Psoas muscle (tissue), 8 donors: ENCODE measurements at places on chromosomes 4 and X. TPM values are rescaled to one million over a fixed set of nuclear protein-coding genes. Genes with fewer than 3 reads are reported as not detected.

- no peak for DNase-seq
Measured at GRCh38 chrX:107687445-107687844, 59.1 kb downstream of the PRPS1 start.

DNA sequence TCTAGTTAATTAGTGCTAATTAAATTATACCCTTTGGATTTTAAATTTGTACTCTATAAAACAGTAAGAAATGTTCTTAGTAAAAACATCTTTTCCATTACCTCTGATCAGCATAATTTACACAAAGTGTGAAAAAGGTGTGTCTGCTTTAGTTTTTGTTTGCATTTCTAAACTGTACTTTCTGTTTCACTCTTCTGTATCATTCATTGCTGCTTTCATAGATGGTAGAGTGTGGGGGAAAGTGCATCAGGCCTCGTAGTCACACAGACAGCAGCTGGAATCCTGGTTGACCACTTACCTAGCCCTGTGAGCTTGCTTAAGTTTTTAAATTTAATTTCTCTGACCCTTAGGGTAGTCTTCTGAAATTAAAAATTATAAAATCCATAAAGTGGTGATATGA, 275.4 kb upstream of the PITX2 start:
- DNase-seq, result no peak

- DNase-seq, result no peak
Measured at GRCh38 chr4:7831330-7831729, 108.3 kb downstream of the AFAP1 start.

GRCh38 chr4:177960566-177960965, 518.3 kb upstream of the AGA start:
- no peak for DNase-seq

DNA sequence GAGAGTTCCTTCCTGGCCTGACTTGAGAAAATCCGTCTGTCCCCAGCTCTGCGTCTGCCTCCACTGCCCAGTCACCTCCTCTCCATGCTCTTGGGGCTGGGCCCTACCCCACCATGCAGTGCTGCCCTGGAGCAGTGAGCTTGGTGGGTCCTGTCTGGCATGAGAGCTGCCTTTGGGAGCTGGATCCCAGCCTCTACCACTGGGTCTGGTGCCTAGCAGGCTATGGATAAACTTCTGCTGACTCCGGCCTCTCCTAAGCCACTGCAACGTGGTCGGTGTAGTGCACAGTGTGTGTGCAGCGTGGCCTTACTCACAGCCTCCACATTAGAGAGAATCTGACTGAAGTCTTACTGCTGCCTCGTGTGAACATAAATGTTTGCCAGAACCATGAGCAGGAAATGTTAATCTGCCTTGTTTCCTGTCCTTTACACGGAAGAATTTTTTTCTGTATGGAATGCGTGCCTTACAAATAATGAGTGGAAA, 47.6 kb downstream of the HTT start:
- no peak for DNase-seq

DNA sequence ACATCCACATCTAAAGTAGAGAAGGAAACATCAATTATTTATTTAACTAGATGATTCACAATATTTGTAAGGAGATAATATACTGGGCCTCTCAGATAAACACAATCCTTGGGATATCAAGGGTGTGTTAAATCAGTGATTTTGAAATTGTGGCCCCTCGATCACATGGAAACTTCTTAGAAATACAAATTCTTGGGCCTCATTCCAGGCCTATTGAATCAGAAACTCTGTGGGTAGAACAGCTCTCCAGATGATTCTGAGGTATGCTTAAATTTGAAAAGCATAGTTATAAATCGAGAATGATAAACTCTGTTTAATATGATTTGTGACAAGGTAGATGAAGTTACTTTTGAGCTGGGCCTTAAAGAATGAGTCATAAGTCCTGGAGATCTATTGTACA, 64.3 kb upstream of the GPR174 start:
- no peak for DNase-seq

DNA sequence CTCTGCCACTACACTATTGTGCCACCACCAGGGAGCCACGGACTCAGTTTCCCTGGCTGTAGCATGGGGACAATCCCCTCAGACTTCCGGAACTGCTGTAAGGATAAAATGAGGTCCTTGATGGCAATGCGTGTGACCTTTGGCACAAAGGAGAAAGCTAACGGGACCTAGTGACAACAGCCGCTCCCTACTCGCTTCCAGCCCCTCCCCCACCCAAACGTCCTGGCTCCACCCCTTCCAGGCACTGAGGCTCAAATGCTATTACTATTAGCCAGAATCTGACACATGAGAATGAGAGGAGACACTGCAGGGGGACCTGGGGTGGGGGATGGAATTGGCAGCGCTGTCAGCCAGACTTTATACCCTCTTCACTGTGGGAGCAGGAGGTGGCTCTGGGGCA, 5.4 kb upstream of the DUSP9 start:
- no peak for DNase-seq

GRCh38 chrX:119895843-119896326, at the start of gene AKAP14:
Gene AKAP14, plus strand, starts transcription at chrX:119895893. Its CDS starts 7,331 bp downstream, at chrX:119903224.
- no peak for DNase-seq

Gene HTN1
- polyA plus RNA-seq, result not detected

Gene RHOXF2B
- polyA plus RNA-seq, result not detected

Gene GAGE12C
- polyA plus RNA-seq, result not detected

Gene SPANXN3
- polyA plus RNA-seq, result not detected

Gene MSX1
- polyA plus RNA-seq, result 1.4 TPM

DNA sequence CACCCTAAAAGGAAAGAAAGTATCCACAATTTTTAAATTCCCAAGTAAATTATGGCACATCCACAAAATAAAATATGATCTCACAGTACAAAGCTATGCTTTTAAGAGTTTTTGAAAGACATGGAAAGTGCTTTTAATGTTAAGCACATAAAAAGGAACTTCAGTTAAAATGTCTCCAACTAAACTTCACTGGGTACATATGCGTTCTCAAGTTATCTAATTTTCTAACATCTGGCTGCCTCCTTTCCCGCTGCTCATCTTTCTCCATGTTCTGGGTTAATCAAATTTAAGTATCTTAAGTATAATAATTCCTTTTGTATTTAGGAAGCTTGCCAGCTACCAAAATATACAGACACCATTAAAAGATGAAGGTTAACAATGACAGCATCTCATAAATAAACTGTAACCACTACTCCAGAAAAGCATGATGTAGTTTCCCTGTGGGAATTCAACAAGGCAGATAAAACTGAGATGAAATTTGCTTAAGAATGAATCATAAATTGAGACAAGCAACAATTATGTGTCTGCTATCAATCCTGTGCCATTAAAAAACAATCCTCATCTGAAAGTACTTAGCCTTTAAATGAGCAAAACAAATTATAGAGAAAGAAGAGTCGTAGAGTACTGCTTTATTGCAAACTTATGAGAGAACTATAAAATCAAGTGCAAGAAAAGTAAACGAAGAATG, 25.1 kb downstream of the PRSS12 start:
- no peak for DNase-seq

Gene AMMECR1
- 0.76 TPM for polyA plus RNA-seq

DNA sequence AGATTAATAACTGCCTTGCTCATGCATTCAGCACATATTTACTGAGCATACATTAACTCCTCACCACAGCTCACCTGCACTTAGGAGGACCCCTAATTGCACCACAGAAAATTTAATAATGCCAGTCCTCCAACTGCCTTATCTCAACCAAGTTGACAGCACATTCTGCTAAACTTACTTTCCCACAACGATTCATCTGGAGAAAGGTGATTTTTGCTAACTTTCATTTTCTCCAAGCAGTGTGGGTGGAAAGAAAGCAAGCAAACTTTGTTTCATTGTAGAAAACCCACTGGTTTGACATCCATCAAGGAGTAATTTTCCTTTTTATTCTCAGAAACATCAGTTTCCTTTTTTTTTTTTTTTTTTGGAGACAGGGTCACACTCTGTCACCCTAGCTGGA, 49.1 kb downstream of the RASGEF1B start:
- no peak for DNase-seq

Gene ARMCX2
- polyA plus RNA-seq, result 6.2 TPM

Gene RAB40AL
- polyA plus RNA-seq, result not detected

- no peak for DNase-seq
Measured at GRCh38 chrX:20224814-20225487, 41.8 kb downstream of the RPS6KA3 start.

Gene MAML3
- polyA plus RNA-seq, result 0.43 TPM

GRCh38 chr4:100875296-100876068, 357.7 kb upstream of the EMCN start:
- DNase-seq, result no peak

- DNase-seq, result no peak
Measured at GRCh38 chr4:8105306-8106100, 53.1 kb downstream of the ABLIM2 start.

Gene INTU
- 2.0 TPM for polyA plus RNA-seq

- DNase-seq, result no peak
Measured at GRCh38 chrX:10574663-10575062, 45.7 kb downstream of the MID1 start.

Gene MID1IP1
- polyA plus RNA-seq, result 91.2 TPM

Gene ALAS2
- not detected for polyA plus RNA-seq

Gene CITED1
- polyA plus RNA-seq, result 0.19 TPM

Gene SCML1
- 17.2 TPM for polyA plus RNA-seq

DNA sequence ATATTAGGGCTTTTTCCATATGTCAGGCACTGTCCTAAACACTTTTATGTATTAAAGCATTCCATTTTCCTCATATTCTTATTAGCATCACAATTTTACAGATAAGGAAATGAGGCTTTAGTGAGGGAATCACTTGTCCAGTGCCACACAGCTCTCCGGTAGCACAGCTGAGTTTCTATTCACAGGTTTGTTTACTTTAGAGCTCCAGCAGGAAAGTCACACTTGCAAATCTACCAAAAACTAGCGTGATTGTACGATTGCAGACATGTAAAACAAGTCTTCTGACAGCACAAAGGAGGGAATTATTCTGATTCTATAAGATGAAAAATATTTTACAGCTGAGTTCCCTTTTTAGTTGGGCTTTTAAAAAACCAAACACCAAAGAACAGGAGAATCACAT, 472.1 kb downstream of the TMA16 start:
- no peak for DNase-seq

- no peak for DNase-seq
Measured at GRCh38 chr4:145781351-145781750, 101.4 kb downstream of the C4orf51 start.

Gene ODAPH
- polyA plus RNA-seq, result 0.05 TPM

Gene CLNK
- polyA plus RNA-seq, result not detected

DNA sequence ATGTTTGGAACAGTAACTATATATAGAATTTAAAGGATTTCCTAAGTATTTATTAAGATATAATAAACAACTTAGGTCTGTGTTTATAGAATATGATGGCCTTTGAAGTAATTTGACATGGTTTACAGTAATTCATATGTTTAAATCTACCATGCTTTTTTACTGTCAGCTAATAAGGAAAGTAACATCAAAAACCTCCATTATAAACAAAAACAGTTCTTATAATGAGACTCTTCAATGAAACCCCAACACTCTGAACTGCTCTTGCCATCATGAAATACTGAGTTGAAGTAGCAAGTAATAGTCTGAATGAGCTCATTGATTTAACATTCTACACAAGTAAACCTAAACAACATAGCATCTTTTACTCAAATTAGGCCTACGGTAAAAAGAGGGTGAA, 1236.5 kb downstream of the FSTL5 start:
- no peak for DNase-seq

Gene CDKL2
- not detected for polyA plus RNA-seq

Gene MAPK10
- polyA plus RNA-seq, result 0.58 TPM

Gene XPNPEP2
- 0.41 TPM for polyA plus RNA-seq

- DNase-seq, result no peak
Measured at GRCh38 chrX:68018248-68019203, 414.8 kb downstream of the OPHN1 start.

DNA sequence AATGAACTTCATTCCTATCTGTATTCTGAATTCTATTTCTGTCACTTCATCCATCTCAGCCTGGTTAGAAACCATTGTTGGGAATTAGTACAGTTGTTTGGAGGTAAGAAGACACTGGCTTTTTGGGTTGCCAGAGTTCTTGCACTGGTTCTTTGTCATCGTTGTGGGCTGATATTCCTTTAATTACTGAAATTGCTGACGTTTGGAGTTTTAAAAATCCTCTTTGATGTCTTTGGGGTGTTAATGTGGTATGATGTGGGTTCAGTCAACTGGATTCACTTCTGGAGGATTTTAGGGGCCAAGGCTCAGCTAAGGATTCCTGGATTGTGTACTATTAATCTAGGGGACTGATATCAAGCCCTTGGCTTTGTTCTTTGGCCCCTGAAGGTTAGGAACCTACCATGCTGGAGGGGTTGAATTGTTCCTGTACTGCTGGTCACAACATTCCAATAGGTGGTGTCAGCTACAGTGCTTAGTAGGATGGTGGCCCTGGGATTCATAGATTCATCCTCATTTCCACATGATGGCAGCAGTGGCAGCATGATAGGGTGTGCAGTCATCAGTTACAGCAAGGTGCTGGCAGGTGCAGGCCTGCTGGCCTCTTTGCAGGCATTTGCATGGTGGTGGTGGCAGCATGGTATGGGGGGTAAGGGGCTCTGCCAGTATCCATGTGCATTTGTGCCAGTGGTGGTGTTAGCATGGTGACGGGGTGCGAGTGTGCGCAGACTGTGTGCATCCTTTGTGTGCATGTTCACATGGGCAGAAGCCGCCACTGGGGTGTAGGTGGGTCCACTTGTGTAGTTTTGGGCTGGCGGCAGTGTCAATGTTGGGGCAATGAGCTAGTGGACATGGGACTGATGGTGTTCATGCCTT, 301.3 kb downstream of the TEX13C start:
- no peak for DNase-seq

DNA sequence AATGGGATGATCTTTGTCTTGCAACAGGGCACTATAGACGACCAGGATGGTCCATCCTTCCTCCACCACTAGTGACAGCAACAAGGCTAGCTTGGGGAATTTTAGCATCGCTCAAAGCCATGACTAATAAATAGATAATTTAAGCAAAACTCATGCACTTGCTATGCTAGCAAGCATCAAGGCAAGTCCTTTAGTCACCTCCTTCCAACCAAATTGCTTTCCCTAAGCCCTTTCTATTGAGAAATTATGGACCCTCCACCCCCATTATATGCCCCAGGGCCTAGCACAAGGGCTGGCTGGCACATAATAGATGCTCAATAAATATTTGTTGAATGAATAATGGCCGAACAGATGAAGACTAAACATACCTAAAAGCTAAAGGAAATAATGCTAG, 28.6 kb downstream of the SLC16A2 start:
- DNase-seq, result no peak

GRCh38 chr4:111802191-111802590, 343.1 kb upstream of the FAM241A start:
- DNase-seq, result no peak

Gene GLOD5
- polyA plus RNA-seq, result not detected

DNA sequence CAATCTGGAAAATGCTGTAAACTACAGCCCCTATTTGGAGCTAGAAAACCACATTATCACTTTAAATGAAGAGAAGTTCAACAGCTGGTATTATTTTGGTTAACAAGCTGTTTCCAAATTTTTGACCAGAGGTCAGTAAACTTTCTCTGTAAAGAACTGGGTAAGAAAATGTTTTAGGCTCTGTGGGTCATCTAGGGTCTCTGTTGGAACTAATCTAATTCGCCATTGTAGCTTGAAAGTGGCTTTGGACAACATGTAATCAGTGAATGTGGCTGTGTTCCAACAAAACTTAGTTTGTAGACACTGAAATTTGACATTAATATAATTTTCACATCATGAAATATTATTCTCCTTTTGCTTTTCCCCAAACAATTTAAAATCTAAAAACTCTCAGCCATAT, 25.8 kb upstream of the RNF150 start:
- DNase-seq, result no peak

GRCh38 chrX:23493941-23494374, 159.3 kb downstream of the PTCHD1 start:
- DNase-seq, result no peak
